ENCODE measurements at places on chromosomes 11 and 22.
A peak's percentile ranks its signal among the peaks of the same experiment; 100 is the strongest.

- peak; percentile 32 for DNase-seq
Measured at GRCh38 chr11:9091044-9091922, at the start of gene SCUBE2. Gene SCUBE2 (minus strand): TSS chr11:9091599. CDS start chr11:9091528, 71 bp downstream.

GRCh38 chr11:36162883-36163434 lies 126.3 kb downstream of the COMMD9 start:
- DNase-seq, result no peak

GRCh38 chr11:132112846-132113245 lies 742.4 kb downstream of the NTM start:
- DNase-seq, result no peak

GRCh38 chr22:24161909-24162308 lies 19.4 kb upstream of the SUSD2 start:
- DNase-seq, result no peak

- peak; percentile 91 for DNase-seq
Measured at GRCh38 chr11:57761301-57762234, at the start of gene CTNND1. Gene CTNND1 (plus strand): TSS chr11:57761802. CDS start chr11:57791479, 29,677 bp downstream.

GRCh38 chr11:40292721-40293508 lies 1166.5 kb downstream of the LRRC4C start:
- DNase-seq, result no peak

GRCh38 chr11:86802601-86803051 lies 2.3 kb downstream of the PRSS23 start:
- DNase-seq, result no peak

DNA sequence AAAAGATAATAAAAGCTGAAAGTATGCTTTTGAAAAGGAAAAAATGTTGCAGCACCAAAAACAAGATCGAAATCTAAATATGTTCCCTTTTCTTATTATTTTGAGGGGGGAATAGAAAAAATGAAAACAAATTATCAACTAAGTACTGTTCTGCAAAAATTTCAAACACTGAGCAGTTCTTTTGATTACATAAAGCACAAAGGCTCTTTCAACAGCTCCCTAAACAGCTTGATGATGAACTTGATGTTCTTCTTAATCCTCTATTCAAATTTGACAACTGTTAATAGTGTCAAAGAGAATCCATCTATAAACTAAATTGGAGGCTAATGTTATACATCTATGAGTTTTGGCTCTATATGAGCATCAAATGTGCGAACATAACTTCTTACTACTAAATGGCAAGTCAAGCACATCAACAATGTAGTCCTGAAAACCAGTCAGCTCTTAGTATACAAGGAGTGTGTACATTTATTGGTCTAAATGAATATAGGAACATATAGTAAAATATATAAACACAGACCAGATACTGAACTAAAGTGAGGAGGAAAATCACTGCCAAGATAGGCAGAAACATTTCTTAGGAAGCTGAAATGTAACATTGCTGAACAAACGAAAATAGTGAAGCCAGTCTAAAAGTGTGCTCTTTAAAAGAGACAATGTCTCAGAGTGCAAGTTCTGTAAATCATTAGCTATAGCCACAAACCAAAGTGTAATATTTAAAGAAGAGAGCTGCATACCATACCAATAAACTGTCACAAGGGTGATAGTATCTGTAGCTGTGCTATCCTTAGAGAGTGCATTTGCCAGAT lies 94.3 kb downstream of the SOX6 start:
- DNase-seq, result no peak

DNA sequence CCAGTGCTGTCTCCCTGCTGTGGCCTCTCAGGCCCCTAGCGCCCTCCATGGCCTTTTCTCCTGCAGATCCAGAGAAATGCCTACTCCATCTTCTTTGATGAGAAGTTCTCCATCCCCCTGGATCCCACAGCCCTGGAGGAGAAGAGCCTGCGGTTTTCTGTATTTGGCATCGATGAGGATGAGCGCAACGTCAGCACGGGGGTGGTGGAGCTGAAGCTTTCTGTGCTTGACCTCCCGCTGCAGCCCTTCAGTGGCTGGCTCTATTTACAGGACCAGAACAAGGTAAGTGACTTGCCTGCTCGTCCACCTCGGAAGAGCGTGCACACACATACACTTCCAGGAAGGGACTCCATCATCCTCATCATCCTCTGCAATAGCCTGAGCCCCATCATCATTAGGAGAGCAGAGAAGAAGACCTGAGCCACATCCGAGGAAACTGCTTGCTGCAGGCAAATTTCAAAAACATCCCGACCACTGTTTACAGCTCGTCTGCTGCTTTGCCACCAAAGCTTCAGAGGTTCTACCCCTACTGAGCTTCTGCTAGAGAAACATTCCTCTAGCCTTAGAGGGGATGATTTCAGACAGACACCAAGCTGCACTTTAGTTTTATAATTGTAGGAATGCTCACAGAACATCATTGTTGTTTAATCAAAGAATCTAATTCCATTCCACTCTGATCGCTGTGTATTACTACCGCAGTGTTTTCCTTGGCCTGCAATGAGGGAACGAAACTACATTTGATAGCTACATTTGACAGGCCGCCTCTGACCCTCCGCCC lies 12.9 kb upstream of the RHOD start:
- no peak for DNase-seq

GRCh38 chr11:123200264-123200663 lies 5.2 kb upstream of the CLMP start:
- DNase-seq, result no peak

DNA sequence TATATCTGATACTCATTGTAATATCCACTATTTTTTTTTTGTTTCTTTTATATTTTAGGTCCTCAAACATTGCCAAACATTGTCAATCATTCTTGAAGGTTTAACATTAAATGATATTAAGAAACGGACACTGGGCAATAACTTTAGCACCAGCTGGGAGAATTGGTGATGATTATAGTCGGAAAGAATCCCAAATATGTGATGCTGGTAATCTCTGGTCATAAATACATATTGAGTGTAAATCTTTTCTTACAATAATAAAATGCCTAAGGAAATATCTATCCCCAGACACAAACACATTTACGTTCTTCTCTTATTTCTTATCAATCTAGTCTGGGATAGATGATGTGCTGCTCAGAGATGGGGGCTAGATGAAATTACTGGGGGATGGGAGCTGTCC lies 25.2 kb downstream of the OR51E2 start:
- DNase-seq, result no peak

All from transverse colon (tissue), 4 donors.